ENCODE measurements at places on chromosomes 5 and 9.

GRCh38 chr5:178218237-178218776, 14.0 kb downstream of the HNRNPAB start:
- no peak for DNase-seq

DNA sequence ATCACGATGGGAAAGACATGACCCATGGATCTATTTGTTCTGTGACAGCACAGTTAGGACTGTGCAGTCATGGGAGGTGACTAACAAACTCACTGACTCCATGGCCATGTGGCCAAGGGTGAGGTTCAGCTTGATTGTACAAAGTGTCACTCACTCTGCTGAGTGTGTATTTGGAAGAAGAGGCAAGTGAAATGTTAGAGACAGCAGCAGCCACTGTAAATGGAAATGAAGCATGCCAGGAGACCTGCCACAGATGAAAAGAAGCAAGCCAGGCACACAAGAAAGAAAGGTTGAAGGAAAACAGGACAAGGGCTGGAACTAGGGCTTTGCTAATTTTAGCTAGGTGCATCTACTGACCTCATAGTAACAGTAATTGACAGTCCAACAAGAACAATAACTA, 42.7 kb upstream of the PALM2AKAP2 start:
- no peak for DNase-seq

- peak; percentile 66 for DNase-seq
Observed at GRCh38 chr5:57538341-57538955, 55.8 kb upstream of the ACTBL2 start.

DNA sequence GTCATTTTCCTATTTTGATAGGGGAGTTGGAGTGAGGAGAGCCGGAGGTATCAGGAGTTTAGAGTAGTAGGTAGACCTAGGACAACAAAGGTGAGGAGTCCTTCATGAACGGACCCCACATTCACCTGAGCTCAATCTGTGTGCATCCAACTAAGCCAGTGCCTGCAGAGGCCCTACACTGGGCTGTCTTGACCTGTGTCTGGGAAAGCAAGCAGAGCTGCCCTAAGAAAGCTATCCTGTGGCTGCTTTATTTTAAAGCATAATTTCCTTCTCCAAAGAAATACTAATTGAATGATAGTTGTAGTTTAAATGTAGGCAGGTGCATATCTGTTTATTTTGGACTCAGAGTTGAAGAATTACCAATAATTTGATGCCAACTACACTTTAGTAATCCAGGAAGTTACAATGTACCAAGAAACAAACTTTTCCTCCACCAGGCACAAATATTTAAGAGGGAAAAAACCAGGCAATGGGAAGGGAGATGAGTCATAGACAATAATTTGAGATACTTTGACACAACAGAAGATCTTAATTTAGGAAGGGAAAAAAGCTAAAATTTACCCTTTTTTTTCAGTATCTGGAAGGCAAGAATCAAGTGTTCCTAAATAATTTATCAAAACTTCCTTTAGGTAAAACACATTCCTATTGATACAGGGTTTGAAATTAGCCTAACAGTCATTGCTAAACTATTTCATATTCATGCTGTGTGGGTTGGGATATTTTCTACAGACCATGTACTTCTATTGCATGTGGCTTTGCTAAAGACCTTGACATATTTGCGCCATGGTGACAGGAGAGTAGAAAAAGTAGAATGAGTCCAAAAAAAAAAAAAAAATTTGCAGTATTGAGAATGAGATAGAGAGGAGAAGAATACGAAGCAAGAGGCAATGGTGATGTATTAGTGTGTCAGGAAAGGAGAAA, 376.6 kb upstream of the TUSC1 start:
- no peak for DNase-seq

- DNase-seq, result peak; percentile 82
Observed at GRCh38 chr9:131590907-131591844, 45.9 kb downstream of the PRRT1B start.

DNA sequence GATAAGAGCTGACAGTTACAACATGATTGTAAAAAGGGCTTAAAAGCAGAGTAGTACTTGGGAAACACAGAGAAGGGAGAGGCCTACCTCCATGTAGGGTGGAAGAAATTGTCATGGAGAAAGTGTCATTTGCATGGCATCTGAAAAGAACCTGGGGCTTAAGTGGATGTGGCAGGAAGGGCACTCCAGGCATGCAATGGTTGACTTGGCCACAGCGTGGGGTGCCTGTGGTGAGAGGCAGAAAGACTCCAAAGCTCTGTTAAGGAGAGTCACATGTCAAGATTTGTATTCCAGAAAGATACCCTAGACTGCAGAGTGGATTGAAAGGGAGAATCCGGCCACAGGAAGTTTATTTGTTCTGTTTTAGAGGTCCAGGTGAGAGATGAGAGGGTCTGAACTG, 2.4 kb downstream of the POLR3G start:
- no peak for DNase-seq

DNA sequence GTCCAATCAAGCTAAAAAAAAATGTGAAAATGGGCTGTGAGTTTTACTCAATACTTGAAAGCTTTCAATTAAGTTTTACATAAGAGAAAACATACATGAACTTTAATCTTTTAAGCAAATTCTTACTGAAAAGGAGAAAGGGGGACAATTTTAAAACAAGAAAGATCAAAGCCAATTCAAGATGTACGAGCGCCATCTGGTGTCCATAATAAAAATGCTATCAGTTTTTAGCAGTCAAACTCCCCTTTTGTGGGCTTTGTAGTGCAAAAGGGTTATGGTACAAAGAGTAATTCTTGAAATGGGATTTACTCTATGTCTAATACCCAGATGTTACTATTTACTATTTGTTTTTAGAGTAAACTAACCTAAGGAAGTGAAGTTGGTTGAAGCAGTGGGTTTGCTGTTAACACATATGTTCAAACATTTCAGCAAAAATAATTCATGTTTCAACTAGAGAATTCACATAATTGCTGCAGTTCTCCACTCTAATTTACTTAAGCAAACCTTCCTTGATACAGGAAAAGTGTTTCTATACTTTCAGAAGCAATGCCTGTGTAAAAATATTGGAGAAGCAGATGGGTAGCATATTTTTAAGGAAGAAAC, 228.2 kb upstream of the TYRP1 start:
- DNase-seq, result no peak

DNA sequence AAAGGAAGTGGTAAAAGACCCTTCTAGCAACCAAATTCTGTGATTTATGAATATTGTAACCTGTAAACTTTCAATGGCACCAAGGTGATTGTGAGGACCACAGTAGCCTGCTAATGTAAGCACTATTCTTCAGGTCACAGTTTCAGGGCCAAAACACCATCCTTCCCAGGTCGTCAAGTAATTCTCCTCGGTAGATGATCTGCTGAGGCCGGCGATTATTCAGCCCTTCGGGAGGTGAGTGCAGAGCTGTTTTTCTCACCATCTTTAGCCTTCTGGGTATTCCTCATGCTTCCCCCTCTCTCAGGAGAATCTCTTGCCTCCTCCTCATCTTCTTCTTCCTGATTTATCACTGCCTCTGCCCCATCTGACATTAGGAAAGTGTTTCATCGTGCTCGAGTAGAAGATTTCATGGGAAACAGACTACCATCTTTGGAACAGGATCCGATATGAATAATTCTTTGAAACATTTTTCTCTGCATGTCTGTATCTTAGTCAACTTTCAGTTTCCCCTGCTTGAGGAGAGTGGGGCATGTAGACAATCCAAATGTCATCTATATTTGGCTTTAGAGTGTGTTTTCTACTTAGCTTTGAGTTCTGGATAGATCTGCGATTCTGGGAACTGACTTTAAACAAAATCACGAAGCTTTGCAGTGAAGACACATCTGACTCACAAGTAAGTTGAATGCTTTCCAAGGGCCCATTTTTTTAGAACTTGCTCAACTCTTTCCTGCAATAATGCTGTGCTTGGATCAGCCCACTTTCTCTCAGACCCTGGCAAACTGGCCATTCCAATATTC, 173.9 kb downstream of the AOPEP start:
- DNase-seq, result no peak

DNA sequence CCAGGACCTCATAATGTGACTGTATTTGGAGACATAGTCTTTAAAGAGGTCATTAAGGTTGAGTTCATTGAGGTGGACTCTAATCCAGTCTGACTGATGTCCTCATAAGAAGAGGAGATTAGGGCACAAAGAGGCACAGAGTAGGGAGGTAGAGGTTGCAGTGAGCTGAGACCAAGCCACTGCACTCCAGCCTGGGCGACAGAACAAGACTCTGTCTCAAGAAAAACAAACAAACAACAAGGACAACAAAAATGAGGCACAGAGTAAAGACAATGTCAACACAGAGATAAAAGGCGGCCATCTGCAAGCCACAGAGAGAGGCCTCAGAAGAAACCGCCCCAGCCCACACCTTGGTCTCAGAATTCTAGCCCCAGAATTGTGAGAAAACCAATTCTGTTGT, 17.0 kb upstream of the TDRD7 start:
- DNase-seq, result no peak

DNA sequence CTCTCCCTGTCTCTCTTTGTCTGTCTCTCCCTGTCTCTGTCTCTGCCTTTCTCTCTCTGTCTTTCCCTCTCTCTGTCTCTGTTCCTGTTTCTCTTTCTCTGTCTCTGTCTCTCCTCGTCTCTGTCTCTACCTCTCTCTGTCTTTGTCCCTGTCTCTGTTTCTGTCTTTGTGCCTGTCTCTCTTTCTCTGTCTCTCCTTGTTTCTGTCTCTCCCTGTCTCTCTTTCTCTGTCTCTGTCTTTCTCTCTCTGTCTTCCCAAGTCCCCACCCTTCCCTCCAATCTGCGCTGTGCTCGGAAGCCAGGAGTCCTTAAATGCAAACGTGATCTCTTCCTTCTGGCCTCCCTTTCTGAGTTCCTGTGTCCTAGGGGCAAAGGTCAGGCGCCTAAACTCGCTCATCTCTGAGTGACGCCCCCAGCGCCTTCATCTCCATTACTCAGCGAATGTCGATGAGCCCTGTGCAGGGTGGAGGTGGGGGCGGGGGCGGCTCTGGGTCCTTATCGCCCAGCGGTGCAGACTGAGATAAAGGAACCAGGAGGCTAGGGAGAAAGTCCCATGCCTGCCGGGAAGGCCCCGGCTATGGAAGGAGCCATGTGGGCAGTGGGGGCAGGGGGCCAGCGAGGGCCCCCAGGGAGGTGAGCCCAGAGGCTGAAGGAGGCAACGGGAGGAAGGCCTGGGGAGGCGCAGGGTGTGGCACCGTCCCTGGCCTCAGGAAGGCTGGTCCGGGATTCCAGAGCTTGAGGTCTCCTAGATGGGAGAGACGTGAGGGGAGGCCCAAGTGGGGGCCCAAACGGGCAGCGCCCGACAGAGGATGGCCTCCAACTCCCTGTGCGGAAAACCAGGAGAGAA, 1.5 kb upstream of the SLC6A19 start:
- DNase-seq, result no peak

DNA sequence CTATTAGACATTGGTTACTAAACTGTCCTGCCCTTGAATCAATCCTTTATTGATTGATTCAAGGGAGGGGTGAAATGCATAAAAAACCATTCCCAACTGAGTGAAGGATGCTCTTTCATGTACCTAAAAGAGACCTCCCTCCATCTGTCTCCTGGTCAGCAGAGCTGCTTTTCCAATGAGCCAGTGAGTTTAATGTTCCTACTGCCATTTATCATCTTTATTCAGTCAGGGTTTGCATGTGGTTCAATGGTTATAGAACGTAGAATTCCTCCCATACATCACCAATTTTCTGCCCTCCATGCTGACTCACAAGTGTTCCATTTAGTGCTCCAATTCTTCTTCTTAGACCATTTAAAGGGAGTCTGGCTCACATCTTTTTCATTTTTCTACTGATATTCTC, 199.1 kb upstream of the PCSK5 start:
- no peak for DNase-seq

DNA sequence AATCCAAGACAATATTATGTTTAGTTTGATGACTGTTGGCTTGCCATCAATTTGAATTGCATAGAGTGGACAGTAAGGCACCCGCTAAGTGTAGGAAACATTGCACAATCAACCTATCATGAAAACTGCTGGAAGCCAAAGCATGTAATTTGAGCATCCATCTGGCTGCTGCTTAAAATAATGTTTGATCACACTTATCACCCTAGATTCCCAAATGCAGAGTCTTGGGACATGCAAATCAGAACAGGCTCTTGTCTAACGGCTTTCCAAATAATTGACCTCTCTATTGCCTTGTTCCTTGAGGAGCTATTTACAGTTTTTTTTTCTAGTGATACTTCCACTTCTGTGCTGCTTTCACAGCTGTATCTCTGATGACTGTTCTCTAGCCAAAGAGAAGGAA, 342.1 kb downstream of the PRR16 start:
- DNase-seq, result no peak

DNA sequence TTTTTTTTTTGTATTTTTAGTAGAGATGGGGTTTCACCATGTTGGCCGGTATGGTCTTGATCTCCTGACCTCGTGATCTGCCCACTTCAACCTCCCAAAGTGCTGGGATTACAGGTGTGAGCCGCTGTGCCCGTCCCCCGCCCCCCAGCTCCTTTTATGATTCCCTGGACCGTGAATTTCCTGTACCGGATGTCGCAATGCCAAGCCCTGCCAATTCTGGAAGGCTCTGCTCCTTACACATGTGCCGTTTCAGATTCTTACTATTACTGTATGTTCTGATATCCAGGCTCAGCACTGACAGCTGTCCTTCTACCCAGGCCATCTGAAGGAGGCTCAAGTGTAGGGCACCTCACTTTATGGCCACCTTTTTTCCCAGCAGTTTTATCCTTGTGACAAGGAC, 100.1 kb downstream of the PLCXD3 start:
- no peak for DNase-seq

- no peak for DNase-seq
Observed at GRCh38 chr5:14359069-14360043, 216.2 kb downstream of the TRIO start.

GRCh38 chr5:73093943-73094342, 26.4 kb upstream of the TMEM171 start:
- peak; percentile 32 for DNase-seq

DNA sequence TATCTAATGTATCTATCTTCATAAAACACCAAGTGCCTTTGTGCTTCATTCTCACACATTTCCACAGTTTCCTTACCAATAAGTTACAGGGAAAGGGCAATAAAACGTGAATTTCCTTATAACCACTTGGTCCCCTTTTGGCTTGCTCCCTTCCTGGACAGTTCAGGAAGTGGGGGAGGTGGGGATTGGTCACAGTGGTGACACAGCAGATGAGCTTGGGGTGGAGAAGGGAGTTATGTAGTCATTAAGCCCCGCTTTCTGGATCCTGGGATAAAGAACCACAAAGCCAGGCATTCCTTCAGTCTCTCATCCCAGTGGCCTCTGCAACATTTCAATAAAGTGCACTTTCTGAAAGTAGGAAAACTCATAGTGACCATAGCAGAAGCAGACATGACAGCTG, 47.1 kb upstream of the FYB1 start:
- no peak for DNase-seq

DNA sequence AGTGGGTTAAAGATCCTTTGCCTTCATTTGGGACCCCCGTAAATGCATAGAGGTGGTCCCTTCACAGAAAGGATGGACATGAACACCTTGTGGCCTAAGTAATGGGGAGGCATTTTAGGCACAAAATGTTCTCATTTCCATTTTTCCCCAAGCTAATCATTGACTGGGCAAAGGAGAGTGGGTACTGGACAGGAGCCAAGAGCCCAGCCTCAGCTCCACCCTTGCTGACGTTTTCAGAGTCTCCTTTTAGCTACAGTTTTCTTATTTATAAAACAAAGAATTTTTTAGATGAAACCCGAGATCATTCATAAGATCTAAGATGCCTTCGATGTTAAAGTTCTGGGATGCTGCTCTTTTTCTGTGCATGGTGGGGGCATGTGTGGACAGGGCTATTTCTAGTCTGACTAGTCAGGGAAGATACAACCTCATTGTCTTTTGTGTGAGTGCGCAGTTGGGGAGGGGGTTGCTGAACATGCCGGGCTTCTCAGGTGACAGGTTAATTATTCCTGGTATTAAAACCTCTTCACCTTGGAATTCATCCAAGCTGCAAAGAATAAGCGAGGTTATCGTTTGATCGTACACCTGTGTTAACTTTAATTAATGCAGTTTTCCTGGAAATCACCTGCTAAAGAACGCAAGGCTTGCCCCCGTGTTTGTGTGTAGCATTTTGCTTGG, 48.4 kb downstream of the ADAMTS16 start:
- DNase-seq, result no peak

Data from head of caudate nucleus (tissue), 42 donors.